DMS79 (cell line): ENCODE measurements at places on chromosomes 7 and 10.

DNA sequence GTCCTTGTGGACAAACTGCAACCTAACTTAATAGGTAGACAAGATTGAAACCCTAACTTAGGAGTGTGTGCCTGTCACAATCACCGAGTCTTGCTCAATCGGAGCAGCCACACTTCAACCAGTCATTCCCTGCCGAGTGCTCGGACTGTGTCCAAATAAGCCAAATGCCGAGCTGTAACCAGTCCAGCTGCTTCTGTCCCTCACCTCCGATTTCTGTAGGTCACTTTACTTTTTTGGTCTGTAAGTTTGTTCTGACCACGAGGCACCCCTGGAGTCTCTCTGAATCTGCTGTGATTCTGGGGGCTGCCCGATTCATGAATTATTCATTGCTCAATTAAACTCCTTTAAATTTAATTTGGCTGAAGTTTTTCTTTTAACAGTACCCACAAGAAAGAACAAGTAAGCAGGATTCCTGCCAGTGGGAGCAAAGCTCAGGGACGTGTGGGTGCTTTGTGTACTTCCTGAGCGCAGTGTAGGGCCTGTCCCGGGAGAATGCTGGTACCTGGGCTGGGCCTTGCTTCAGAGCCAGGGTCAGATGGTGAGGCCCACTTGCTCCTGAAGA, 140.1 kb downstream of the ACTR3B start:
- no peak for DNase-seq

- no peak for DNase-seq
Observed at GRCh38 chr7:120860156-120860555, 2.2 kb upstream of the TSPAN12 start.

DNA sequence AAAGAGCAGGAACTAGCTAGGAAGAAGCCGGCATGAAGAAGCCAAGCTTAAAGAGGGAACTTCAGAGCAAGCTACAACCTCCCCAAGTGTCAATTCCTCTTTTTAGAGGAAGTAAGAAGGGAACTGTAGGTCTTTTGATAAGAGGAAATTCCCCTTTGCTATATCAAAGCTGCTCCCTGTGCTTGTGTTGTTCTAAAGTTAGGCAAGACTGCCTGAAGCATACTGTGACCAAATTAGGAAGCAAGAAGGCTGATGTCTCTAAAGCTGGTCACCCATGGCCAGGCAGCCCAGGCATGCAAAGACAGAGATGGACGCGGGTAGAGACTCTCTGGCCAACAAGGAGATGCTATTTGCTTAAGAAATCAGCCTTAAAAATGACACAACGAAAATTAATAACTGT, 87.9 kb downstream of the RNF216 start:
- DNase-seq, result no peak

DNA sequence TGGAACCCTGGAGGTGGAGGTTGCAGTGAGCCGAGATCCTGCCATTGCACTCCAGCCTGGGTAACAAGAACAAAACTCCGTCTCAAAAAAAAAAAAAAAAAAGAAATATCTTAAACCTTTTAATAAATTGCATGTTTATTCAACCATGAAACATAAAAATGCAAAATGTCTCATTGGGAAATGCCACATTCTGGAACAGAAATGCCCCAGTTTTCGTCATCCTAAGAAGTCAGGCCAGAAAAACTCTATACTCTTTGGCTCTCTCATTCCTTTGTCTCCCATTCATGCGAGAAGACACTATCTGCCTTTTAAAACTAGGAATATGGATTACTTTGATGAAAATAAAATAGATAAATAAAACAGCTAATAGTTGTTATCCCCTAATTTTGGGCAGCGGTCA, 21.5 kb upstream of the ABLIM1 start:
- DNase-seq, result no peak

- no peak for DNase-seq
Observed at GRCh38 chr7:46606761-46607160, 685.7 kb upstream of the IGFBP3 start.

DNA sequence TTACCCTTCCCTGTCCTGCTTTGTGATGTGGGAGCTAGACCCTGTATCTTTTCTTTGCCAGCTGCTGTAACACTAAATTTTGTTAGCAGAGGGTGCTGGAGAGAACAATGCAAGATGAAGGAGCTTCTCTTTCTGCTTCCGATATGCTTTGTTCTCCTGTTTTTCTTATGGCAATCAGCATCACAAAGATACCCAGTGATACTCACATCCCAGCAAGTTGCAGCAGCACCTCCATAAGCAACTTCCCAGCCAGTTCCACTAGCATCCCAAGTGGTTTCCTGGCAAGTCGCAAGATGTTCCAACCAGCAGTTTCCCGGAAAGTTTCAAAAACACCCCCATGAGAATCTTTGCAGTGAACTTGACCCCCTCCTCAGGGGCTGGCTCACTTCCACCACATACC, 148.6 kb downstream of the IMMP2L start:
- no peak for DNase-seq

DNA sequence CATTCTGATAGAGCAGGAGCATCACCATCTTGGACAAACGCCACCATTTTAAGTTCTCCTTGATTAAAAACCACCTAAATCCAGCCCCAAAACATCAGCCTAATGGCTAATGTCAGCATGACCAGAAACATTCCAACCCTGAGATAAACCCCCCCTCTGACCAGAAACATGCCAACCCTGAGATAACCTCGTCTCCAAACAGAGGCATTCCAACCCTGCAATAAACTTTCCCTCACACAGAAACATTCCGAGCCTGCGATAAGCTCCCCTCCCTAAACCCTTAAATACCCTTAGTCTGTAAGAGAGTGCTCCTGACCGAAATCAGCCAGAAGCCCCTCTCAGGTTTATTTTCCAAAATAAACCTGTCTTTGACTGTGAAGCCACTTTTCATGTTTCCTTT, 76.5 kb downstream of the ADARB2 start:
- DNase-seq, result no peak

DNA sequence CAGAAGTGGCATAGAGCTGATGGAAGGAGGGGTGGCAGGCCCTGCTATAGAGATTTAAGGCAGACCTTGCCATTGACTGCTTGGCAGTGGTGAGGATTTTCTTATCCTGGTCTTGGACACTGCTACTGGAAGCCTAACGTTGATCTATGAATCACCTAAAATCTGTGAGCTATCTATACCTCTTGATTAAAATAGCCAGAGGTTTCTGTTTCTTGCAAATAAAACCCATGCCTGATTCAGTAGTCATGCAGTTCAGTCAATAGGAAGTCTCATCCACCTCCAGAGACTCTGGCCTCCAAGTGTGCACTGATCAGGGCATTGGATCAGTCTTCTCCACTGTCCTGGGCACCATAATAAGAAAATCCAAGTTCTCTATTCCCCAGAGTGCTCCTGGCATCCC, 286.5 kb downstream of the PTEN start:
- DNase-seq, result no peak

DNA sequence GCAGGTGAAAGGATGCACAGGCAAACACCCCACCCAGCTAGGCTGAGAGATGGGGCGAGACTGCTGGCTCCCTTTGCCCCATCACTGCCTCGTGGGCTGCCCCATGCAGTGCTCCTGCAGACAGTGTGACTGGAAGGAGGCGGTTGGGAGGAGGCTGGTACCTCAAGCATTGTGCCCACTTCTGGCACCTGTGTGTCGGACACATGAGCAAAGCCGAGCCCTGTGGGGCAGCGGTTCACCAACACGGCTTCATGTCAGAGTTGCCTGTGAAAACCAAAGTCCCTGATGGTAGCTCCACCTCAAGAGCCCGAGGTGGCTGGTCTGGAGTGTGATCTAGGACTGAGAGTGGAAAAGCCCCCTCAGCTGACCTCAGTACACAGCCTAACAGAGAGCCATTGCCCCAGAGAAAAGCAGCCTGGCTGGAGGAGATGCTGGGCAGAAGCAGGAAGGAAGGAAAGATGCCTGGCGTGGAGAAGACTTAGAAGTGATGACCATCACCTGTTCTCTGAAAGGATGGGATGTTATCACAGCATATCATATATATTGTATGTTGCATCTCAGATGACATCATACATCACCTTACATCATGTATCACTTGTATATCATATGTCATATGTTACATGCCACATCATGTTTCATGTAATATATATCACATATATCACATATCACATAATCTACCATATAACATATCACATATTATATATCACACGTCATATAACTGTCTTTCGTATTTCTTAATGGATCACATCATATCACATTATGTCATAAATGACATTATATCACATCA, 75.6 kb downstream of the ADCY1 start:
- no peak for DNase-seq

GRCh38 chr10:12507165-12507850, 158.0 kb downstream of the CAMK1D start:
- DNase-seq, result no peak

DNA sequence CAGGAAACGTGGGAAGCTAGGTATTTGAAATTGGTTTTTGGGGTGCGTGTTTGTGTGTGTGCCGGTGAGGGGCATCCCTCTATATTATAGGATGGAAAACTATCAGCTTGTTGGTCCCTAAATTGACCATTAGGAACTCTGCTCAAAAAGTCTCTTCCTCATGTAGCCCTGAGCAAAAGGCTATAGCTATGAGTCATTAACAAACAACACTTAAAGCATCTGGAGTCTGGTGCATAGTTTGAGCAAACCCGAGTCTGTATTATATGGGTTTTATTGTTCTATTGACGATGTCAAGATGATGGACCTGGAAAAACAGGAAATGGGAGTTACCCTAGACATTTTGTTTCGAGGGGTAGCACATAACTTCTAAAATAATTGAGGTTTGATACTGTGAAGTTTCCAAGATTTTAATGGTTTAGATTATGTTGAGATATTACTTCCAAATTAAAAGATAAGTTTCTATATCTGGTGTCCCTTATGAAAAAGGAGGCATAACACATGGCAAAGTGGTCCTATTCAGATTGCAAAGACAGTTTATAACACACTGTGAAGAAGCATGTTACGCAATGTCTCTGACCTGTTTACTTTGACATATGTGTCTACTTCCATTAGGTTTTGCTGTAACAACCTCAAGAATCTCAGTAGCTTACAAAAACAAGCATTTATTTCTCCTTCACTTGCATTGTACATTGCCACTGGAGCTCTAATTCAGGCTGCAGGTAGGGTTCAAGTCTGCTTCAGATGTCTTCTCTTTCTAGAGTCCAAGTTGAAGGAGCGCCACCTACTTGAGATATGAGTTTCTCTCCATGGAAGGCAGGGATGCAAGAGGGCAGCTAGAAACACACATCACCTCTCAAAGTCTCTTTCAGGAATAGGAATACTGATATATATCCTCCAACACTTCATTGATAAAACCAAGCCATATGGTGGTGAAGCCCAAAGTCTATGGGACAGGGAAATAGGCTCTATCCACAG, 357.7 kb downstream of the PHF14 start:
- no peak for DNase-seq

- no peak for DNase-seq
Observed at GRCh38 chr7:92750946-92751345, 85.4 kb downstream of the CDK6 start.

GRCh38 chr10:132364594-132364970, 32.4 kb upstream of the PWWP2B start:
- no peak for DNase-seq

DNA sequence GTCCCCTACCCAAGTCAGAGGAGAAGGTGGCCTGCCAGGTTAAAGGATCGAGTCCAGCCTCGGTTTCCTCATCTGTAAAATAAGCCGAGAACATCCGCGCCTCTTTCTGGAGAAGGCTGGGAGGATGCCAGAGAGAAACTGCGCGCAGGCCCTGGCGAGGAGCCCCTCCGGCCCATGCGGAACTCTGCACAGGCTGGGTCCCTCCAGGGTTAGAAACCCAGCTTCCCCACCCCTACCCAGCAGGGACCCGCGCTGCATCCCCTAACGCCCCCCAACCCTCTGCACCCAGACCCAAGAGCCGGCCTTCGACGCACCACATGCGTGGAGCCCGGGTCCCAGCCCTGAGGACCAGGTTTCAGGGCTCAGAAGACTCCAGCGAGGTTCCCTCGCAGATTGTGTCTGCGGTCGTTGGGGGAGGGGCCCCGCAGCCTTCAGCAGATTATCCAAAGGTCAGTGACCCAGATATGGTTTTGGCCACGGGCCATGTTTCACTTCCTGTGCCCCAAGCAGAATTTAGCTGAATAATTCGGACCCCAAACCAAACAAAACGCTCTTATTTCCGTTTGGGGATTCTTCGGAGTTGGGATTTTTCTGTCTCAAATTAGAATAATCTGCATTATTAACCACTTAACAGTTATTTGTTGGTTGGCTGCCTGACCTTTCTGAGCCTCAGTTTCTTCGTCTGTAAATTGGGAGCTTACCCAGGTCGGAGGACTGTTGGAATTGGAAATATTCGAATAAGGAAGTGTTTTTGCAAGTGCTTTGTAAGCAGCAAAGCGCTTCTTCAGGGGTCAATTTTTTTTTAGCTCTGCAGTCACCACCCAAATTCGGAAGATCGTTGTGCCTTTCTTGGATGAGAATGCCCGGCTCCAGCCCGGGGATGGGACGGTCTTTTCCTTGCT, 167.7 kb downstream of the UBE2H start:
- DNase-seq, result no peak

DNA sequence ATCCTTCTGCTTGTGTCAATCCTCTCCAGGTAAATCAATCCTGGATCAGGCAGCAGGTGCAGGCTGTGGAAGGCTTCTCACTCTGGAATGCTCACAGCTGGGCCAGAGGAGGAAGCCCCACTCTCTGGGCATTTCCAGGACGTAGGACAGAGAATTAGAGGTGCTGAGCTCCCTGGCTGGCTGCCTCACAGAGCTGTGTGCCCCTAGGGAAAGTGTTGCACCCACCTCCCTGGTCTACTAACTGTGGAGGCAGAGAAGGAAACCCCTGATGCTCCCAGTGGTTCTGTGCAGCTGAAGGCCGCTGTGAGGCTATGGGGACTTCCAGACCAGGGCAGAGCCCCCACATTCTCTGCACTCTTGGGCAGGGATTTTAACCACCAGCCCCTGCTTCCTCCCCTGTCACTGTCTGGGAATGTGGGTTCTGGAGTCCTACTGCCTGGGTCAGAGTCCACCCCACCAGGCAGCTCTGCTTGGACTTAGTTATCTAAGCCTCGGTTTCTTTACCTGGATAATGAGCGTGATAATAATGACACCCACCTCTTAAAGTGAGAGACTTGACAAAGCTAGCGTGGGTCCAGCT, 73.5 kb upstream of the EEPD1 start:
- DNase-seq, result no peak

GRCh38 chr7:110830778-110831177, 260.1 kb upstream of the LRRN3 start:
- no peak for DNase-seq

DNA sequence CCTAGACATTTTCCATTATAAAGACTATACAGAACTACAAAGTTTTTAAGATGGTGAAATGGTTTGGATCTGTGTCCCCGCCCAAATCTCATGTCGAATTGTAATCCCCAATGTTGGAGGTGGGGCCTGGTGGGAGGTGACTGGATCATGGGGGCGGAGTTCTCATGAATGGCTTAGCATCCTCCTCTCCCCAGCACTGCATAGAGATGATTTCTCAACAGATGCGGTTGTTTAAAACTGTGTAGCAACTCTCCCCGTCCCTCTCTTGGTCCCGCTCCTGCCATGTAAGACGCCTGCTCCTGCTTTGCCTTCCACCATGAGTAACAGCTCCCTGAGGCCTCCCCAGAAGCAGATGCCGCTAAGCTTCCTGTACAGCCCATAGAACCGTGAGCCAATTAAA, 1.6 kb downstream of the FAM133B start:
- no peak for DNase-seq
